Stimulated activated CD4-positive, alpha-beta T cell treated with anti-CD3 and anti-CD28 coated beads, TNF-alpha, amount 100 ng/mL, for 1 hour (primary cell): ENCODE measurements at places on chromosomes 5 and 9.

DNA sequence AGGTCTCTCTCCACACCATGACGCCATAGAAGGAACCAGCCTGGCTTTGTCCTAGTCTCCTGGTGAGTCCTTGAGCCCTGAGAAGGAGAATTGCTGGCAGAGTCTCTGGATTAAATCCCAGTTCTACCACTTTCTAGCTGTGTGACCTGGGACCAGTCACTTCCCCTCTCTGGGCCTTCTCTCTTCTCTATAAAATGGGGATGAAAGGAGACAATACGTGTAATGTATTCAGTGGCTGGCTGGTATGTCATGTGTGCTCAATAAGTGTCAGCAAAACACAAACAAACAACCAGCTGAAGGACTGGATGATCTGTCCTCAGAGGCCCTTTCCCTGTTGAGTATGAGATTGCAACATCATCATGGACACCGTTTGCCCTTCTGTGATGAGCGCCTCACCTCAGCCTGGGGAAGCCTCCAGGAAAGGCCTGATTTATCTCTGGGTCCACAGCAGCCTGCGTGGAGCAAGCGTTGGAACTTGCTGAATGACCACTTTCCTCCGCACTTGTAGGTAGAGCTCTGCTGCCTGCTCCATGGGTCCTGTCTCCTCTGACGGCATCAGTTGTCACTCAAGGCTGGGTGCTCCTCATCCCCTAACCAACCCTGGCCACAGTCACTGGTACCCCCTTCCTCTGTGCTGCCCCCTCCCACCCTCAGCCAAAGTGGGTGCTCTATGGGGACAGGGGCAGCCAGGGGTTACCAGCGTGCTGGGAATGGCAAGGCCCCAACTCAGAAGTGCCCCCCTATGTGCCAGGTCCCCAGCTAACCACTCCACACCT is 3.6 kb upstream of the NR5A1 start:
- no peak for DNase-seq

DNA sequence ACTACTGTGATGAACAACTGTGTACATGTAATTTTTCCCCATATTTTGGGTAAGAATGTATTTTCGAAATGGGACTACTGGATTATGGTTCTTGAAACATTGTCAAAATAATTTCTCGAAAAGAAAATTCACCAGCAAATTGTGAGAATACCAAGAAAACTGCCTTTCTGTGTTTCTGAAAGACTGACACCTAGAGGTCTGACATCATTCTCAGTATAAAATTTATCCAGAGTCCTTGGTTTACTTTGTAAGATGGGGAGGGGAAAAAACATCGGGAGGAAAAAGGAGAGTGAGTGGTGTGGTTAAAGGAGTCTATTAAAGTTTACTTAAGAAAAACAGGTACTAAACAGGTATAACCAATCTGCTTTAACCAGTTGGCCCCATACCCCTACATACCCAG is 149.2 kb downstream of the CEP120 start:
- DNase-seq = no peak

- no peak for DNase-seq
Observed at GRCh38 chr5:77630114-77630680, 8.3 kb downstream of the OTP start.

DNA sequence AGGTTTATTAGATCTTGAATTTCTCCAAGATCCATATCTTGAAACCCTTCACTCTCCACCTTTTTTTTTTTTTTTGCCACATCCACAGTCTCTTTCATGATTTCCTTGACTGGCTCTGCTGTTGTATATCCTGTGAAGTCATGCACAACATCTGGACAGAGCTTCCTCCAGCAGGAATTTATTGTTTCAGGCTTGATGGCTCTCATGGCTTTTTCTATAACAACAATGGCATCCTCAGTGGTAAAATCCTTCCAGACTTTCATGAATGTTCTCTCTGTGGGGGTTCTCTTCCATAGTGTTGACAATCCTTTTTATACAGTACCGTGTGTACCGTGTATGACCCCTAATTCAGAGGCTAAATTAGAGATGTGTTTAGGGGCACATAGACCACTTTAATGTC is 24.0 kb downstream of the RANBP17 start:
- DNase-seq = no peak
